Brain (organoid and tissue), 16 donors: ENCODE measurements at places on chromosomes 2 and 18.

- no peak for DNase-seq
Observed at GRCh38 chr18:56723068-56723467, 71.9 kb downstream of the WDR7 start.

- DNase-seq: peak; percentile 65
Observed at GRCh38 chr2:109318150-109318948, 189.3 kb downstream of the SH3RF3 start.

GRCh38 chr2:28432362-28432761 is 39.7 kb downstream of the FOSL2 start:
- no peak for DNase-seq

GRCh38 chr2:23322567-23323197 is 62.3 kb upstream of the KLHL29 start:
- DNase-seq: no peak

DNA sequence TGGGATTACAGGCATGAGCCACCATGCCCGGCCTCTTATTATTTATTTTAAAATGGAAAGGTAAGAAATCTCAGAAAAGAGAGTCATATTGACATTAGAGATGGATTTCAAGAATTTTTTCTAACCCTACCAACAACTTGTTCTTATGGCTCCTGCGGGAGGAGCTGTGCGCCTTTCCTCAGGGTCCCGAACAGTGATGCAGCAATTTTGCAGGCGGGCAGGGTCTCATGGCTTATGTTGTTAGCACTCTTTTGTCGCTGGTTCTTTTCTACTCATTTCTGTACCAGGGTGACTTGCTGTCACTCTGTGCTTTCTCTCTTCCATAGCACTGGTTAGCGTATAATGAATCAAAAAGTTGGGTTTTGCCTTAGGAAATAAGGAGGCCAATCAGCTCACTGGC is 148.8 kb upstream of the DLGAP1 start:
- DNase-seq: no peak

DNA sequence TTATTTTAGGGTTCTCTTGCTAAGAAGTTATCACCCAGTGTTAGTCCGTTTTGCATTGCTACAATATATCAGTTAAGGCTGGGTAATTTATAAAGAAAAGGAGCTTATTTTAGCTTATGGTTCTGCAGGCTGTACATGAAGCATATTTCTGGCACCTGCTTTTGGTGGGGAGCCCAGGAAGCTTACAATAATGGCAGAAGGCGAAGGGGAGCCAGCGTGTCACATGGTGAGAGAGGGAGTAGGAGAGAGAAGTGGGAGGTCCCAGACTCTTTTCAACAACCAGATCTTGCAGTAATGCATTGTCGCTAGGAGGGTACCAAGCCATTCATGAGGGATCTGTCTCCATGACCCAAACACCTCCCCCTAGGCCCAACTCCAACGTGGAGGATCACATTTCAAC is 688.8 kb upstream of the PIK3C3 start:
- DNase-seq: no peak

DNA sequence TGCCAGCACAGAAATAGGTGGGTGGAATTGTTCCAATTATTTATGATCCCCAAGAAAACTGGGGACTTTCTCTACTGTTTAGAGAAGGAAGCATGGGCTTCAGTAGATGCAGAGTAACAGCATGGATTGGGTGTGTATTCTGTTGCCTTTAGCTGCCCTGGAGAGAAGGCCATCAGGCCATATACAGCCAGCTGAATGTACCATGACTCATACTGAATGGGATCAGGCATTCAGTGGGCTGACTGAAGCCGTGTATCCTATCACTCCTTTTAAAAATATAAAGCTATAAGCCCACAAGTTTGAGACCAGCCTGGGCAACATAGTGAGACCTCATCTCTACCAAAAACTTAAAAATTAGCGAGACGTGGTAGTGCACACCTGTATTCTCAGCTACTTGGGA is 16.7 kb upstream of the PLEKHM3 start:
- DNase-seq: no peak

DNA sequence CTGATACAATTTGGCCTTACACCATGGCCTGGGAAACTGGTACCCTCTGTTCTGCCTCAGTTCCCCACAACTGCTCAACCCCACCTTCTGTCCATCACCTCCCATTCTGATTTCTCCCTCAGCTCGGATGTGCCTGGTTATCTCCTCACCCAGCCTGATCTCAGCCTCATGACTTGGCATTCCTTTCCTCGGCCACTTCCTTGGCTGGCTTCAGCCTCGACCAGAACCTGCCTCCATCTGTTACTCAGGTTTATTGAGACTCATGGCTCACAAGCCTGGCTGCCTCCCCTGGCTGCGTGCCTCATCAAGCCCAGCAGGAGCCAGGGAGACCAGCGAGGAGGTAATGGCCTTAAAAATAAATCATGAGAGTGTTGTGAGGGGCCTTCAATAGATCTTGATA is 356.2 kb upstream of the SPRED2 start:
- DNase-seq: no peak

DNA sequence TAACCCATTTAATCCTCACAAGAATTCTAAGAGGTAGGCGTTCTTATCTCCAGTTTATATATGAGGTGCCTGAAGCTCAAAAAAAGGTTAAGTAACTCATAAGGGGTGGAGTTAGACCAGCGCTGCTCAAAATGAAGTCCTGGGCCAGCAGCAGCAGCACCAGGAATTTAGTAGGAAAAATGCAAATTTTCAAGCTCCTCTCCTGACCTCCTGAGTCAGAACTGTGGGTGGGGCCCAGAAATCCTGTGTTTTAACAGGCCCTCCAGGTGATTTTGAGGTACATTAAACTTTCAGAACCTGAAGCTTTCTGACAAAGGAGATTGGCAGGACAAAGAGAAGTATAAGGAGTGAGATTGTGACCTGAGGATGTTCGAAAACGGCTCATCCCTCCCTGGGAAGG is 66.0 kb upstream of the CCDC85A start:
- DNase-seq: no peak

GRCh38 chr18:24055009-24055804 is 40.7 kb downstream of the TTC39C start:
- no peak for DNase-seq

- no peak for DNase-seq
Observed at GRCh38 chr2:145573608-145574007, 1053.7 kb upstream of the ZEB2 start.

- DNase-seq: no peak
Observed at GRCh38 chr2:144479138-144479537, 40.8 kb downstream of the ZEB2 start.

DNA sequence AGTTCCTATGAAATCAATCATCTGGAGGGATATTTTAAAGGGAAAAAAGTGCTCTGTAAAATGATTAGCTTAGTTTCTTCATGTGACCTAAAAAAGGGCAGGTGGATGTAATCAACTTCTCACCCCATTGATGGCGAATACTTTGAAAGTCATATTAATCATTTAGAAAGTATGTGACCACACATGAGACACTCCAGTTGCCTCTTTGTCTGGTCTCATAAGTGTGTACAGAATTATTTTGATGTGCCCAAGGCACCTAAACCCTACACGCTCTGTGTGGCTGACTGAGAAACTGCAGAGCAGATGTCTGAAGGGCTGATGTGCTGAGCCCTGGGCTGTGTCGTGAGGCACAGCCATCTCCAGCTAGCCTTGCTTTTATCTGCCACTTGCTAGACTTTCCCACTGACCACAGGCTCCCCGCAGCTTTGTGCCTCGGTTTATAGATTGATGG is 26.9 kb downstream of the SGPP2 start:
- DNase-seq: no peak

- no peak for DNase-seq
Observed at GRCh38 chr2:161161074-161161706, 962 bp downstream of the TANK start.

DNA sequence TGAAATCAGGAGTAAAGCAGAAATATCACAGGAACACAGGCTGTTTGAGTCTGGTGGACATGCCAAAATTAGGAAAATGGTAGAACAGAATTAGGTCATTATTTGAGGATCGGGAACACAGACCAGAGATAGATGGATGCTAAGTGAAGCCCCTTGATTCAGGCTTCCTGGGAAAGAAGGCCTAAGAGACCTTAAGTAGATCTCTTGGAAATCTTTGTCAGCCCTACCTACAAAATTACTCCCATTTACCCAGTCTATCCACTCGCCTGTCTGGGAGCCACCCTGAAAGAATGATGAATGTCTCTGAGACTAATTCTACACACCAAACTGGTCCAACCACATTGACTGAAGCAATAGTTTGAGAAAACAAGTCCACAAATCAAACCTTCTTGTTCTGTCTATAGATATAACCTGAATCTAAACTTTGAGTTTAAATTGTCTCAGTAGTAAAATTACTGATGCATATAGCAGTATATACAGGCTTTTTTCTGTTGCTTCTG is 36.6 kb upstream of the TANK start:
- no peak for DNase-seq

DNA sequence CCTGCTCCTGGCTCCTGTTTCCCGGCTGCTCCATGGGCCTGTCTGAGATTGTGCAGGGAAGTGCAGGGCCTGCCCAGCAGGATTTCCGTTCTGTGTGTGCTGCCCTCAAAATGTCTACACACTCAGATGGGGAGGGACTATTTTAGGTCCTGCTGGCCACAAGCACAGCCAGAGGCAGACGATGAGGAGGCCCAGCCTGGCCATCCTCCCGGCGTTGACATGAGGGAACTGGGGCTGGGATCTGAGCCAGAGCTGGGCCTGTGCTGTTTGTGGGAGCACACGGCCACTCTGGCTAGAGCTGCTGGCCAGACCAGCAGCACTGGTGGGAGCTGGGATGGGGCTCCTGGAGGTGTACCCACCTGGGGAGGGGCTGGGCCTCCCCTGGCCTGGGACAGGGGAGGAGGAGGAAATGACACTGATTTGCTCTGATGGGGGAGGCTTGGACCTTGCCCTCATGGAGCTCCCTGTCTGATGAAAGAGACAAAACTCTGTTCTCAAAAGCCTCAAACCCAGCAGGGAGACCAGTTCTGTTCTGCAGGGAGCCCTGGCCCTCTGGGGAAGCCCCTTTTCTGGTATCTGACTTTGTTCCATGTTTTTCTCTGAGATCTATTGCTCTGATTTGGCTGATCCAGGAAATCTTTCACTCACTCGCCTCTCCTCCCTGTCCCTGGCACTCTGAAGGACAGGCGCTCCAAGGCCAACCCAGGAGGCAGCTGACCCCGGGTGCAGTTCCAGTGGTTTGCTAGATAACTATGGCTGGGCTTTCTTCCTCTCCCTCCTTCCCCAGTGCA is 161.8 kb downstream of the DYSF start:
- DNase-seq: no peak

DNA sequence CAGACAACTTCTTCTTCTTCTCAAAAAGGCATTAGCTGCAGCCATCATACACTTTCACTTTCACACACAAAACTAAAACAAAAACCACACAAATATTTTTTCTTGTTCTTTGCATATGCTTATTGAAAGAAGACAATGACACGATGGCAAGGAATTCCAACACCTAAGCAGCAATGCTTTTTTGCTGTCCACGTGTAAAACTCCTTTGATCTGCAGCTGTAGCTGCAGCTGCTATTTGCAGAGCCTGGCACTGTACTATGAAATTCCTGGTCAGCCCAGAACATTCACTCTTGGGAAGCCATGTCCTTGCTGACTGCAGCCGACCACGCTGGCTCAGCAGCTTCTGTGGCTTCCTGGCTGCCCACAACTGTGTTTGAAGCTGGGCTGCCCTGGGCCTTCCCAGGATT is 316.2 kb downstream of the CDH2 start:
- DNase-seq: no peak

GRCh38 chr2:240789051-240789453 is 31.0 kb downstream of the KIF1A start:
- DNase-seq: no peak

DNA sequence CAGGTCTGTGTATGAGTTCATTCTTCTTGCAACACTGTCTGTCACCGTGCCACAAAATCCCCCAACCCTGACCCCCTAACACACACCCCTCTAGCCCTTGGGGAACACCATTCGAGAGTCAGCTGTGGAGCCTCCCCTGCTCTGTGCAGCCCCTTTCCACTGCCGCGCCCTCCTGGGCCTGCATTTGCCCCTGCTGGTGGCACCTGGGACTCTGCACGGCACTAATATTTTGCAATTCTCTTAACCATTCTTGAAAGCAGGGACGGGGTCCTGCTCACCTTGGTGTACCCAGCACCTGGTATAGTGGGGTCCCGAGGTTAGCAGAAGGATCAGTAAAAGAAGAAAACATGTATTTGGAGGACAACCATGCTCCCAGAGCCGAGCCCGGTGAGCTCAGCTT is 124.0 kb downstream of the HDAC4 start:
- DNase-seq: no peak

DNA sequence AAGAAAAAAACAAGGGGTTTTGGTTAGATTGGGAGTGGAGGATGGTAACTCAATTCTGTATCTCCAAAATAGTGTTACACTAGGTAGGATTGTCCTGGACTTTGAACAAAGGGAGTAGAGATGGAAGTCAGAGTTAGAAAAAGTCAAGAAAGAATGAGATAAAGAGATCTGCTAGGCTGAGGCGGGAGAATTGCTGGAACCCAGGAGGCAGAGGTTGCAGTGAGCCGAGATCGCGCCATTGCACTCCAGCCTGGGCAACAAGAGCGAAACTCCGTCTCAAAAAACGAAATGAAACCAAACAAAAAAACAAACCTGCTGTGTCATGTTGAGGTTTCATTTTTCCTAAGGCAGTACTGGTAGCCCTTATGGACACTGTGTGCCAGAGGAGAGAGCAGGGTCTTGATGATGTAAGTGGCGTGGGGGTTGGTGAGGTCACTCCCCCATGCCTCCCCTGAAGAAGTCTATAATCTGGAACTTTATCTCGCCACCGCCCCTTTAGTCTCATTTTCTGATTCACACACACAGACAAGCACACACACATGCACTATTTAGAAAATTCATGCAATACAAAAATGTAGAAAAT is 10.5 kb downstream of the DRC1 start:
- no peak for DNase-seq

DNA sequence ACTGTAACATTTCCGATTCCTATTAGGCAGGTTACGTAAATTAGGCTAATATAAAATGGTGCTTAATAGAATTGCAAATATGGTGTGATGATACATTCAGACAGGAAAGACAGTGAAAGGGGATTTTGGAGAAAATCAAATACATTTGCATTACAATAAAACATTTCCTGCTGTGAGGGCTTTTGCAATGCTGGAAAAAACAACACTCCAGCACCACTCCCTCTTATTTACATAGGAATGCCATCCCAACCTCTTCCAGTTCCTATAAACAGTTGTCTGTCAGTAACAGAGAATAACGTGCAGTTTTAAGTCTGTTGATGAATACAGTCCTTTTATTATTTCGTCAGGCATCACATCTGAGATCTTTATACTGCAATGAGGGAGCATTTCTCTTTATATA is 298.8 kb upstream of the FANCL start:
- DNase-seq: peak; percentile 76

DNA sequence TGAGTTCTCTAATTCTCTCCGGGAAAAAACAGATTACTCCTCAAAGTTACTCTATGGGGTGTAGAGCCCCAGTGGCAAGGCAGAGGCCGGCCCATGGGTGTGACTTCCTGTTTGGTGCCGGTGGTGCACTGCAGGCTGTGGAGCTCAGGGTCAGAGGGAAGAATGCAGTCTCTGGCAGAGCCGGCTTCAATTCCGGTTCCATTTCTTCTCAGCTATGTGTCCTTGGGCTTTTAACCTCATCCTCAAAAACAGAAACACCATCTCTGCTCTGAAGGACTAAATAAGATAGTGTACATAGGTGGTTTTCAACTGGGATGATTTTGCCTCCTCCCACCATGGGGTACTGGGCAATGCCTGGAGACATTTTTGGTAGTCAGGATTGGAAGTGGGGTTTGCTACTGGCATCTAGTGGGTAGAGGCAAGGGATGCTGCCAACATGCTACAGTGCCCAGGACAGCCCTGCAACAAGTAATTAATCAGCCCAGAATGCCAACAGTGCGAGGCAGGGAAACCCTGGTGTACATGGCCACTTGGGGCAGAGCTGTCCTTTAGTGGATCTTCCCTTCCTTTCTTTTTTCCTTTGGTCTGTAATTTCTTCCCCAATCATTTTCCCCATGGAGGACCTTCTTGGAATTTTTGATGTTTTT is 81.2 kb downstream of the INSIG2 start:
- no peak for DNase-seq
